ENCODE measurements at places on chromosomes 2 and 18.

DNA sequence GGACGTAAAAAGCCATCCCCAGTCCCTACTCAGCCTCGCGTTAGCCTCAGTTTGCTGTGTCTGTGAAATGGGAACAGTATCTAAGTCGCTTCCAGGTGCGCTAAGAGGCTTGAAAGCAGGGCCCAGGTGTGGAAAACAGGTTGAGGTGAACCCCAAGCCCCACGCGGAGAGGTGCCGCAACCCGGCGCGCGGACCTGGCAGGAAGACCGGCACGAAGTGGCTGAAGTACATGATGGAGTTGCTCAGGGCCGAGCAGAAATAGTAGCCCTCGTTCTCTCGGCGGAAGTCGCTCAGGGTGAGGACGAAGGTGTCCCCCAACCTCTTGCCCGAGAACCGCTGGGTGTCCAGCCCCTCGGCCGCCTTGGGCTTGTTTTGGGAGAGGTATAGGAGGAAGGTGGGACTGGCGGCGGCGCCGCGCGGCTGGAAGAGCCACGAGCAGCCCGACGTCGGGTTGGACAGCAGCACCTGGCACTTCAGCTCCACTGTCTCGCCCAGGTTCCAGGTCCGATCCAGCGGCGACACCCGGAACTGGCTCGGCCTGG, 508 bp downstream of the CD8A start:
- DNase-seq: no peak

- no peak for DNase-seq
Measured at GRCh38 chr2:106282462-106283170, 88.5 kb upstream of the UXS1 start.

DNA sequence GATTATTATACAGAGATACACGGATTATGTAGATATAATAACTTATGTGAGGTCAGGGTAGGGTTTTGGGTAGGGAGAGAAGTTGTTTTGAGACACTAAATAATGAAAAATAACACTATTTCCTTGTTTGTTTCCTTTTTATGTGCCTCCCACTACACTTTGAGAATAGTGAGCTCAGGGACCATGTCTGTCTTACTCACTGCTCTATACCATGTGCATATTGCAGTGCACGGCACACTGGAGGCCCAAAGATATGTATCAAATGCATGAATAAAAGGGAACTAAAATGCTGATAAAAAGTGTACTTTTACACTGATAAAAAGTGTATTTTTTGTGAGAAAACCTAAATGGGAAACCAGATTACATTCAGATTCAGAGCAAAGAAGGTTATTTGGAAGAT, 151.4 kb upstream of the NABP1 start:
- no peak for DNase-seq

- DNase-seq: no peak
Measured at GRCh38 chr2:232008907-232009638, 47.6 kb downstream of the DIS3L2 start.

GRCh38 chr2:127185093-127185492, 35.0 kb downstream of the CYP27C1 start:
- no peak for DNase-seq

GRCh38 chr2:230413479-230413878, 2.5 kb upstream of the SP100 start:
- DNase-seq: no peak
